ENCODE measurements at places on chromosomes 3 and 15.

- DNase-seq, result no peak
Observed at GRCh38 chr3:42996021-42996420, 16.9 kb downstream of the GASK1A start.

GRCh38 chr3:43915546-43915945 is 224.8 kb downstream of the ABHD5 start:
- no peak for DNase-seq

GRCh38 chr3:55609230-55609827 is 122.2 kb upstream of the WNT5A start:
- no peak for DNase-seq

DNA sequence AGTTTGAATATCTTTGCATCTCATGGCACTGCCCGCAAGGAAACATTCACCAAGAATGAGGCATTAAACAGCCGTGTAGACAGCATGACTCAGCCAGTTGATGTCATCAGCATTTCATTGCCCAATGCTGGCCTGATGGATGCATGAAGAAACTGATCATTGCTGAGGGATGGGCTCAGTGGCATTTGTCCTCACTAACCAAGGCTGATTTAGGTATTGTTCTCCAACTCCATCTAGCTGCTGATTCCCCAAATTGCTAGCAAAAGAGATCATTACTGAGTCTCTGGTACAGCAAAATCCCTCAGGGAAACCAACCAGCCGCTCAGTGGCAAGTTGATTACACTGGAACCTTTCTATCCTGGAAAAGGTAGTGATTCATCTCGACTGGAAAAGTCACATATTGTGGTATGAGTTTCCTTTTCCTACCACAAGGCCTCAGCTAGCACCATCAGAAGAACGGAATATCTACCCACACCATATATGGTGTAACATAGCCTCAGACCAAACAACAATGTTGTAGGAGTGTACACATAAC is 186.5 kb upstream of the GAP43 start:
- DNase-seq, result no peak

- no peak for DNase-seq
Observed at GRCh38 chr3:31629054-31629453, 96.3 kb downstream of the STT3B start.

GRCh38 chr15:94015324-94015723 is 216.0 kb upstream of the MCTP2 start:
- no peak for DNase-seq

DNA sequence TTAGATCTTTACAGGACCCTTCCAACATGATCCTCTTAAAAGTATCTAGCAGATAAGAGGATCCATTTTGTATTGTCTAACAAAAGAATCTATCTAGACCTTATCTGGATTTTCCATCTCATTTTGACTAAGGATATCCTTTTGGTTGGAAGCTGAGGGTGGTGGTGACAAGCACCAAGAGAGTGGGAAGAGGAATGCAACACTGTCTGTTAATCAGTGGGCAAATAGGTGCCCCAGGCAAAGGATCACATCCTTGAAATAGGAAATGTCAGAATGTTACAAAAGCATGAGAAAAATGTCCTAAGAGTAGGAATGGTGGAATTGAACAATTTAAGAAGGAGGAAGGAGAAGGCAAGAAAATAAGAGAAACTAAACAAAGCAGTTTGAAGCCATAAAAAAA is 420.7 kb upstream of the CNTN3 start:
- DNase-seq, result no peak

DNA sequence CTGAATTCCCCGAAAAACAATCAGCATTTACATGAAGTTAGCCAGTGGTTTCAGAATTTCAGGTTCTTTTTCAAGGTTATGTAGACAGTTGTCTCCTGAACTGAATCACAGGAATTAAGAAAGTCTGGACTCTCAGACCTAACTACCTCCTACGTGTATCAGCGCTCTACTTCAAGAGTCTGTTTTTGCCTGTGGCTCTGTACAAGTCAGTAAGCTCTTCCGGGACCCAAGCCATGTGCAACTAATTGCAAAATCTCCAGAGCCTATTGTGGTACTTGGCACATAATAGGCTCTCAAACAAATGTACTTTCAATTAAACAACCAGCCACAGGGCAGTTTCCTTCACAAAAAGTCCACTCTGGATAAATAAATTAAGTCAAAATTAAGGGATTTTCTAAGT is 414.2 kb downstream of the PDCD6IP start:
- DNase-seq, result peak; percentile 47

DNA sequence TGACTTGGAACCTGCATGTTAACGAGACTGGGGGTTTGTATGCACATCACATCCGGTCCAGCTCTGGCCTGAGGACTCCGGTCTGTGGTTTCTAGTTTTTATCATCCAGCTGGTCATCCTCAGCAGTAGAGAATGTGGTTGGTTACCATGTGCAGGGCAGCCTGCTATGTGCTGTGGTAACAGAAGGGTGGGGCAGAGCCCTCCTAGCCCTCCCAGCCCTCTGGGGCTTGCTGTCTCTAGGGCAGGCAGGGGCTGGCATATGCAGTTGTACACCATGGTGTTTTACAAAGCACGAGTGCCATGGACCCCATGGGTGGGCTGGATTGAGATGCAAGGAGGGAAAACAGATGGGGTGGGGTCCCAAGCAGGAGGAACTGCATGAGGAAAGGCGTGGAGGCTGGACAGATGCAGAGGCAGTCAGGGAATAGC is 70.2 kb downstream of the APBA2 start:
- DNase-seq, result no peak

- DNase-seq, result no peak
Observed at GRCh38 chr3:98670020-98670419, 76.6 kb upstream of the CPOX start.

GRCh38 chr15:44015545-44016305 is 179.3 kb downstream of the FRMD5 start:
- no peak for DNase-seq

GRCh38 chr3:21407743-21408142 is 343.3 kb downstream of the ZNF385D start:
- DNase-seq, result no peak

DNA sequence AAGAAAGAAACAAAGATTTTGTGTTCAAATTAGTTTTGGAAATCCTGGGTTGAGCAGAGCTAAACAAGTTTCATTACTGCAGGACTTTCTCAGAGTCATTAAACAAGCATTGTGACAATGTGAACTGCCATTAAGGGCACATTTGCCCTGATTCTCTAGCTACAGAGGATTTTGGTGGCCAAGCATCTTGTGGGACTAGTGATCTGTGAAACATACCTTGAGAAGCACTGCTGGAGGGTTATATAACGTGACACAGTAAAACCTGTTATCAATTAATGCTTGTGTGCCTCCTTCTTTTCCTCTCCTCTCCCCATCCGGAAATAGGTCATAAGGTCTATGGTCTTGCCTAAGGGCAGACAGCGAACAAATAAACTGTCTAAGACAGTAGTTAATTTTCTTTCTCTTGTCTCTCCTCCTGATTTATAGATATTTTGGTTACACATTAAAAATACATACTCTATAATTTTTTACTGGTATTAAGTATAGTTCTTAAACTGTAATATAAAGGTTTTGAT is 167.3 kb upstream of the NANOGP8 start:
- no peak for DNase-seq

DNA sequence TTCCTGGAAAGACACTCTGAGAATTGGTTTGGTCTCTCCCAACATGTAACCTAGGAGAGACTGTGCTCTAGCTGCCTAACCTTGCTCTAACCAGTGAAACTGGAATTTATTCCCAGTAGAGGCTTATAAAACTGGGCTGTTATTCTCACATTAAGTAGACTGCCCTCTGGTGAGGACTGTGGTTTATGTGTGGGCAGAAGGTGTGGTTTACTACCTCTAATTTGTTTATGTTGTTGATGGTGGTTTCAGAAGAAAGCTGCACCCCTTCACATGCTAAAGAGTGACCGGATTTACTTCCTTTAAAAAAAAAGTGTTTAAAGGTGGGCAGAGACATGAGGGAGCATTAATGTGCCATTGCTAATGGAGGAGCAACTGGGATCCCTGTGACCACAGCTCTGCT is 273.2 kb downstream of the MECOM start:
- DNase-seq, result no peak

DNA sequence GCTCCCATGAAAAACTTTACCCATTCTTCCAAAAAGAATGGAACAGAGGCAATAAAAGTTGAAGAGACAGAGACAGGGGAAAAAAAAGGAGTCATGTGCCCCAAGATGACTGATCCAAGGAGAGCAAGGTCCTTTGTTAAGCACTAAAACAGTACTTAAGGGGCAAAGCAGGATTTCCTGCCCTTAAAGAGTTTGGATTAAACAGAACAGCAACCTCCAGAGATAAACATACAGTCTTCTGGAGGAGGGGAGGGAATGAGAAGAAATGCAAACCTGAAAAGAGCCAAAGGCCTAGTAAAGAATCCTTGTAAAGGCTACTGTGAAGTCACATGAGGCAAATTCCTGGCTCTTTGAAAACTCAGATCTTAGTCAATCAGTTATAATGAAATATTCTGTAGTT is 38.2 kb downstream of the SHQ1 start:
- no peak for DNase-seq

GRCh38 chr3:52068055-52068571 is 11.7 kb upstream of the DUSP7 start:
- no peak for DNase-seq

DNA sequence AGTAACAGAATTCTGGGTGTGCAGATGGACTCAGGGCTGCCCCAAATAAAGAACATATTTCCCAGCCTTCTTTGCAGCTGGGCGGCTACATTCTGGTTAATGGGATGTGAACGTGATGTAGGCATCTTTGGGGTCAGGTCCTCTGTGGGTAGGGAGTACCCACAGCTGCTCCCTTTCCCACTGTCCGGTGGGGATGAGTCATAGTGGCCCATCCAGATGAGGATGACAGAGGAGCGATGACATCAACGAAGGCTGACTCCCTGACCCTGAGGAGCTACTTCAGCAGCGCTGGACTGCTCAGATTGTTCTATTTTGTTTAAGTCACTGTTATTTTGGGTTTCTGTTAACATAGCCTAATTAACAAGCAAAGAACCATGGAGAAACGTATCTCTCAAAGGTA is 38.0 kb downstream of the SRPRB start:
- DNase-seq, result no peak

Data from Right ventricle myocardium superior (tissue), 1 donor.